Mammary microvascular endothelial cell (primary cell): ENCODE measurements at places on chromosomes 1 and 21. TPM values are rescaled to one million over a fixed set of nuclear protein-coding genes. Genes with fewer than 3 reads are reported as not detected.

The ESPN gene
- total RNA-seq: 0.67 and 1.1 TPM in 2 replicates

The ANKRD35 gene
- total RNA-seq: 1.0 and 1.3 TPM in 2 replicates

The INTS11 gene
- total RNA-seq: 83.0 and 98.9 TPM in 2 replicates

The PADI2 gene
- total RNA-seq: 0.05 and 0.13 TPM in 2 replicates

The SHISA4 gene
- total RNA-seq: 22.5 and 24.9 TPM in 2 replicates

The PCAT6 gene
- not detected in 2 replicates for total RNA-seq

The AMY2A gene
- not detected in 2 replicates for total RNA-seq

The SLC5A9 gene
- not detected in 2 replicates for total RNA-seq

The APCS gene
- total RNA-seq: not detected in 2 replicates

The RASAL2 gene
- 12.3 and 15.3 TPM in 2 replicates for total RNA-seq

The KRTAP19-1 gene
- total RNA-seq: not detected in 2 replicates

The CDC42BPA gene
- total RNA-seq: 35.7 and 38.4 TPM in 2 replicates

The OR2M4 gene
- not detected in 2 replicates for total RNA-seq

The ARHGEF11 gene
- 12.2 and 14.2 TPM in 2 replicates for total RNA-seq

The CACNA1E gene
- total RNA-seq: not detected in 2 replicates

The HAO2 gene
- not detected in 2 replicates for total RNA-seq

The SEC16B gene
- 1.1 and 1.4 TPM in 2 replicates for total RNA-seq

The LIPI gene
- total RNA-seq: not detected in 2 replicates

The FCER1A gene
- not detected in 2 replicates for total RNA-seq

The AIRE gene
- total RNA-seq: 0.15 TPM in 1 of 2 replicates, not detected in the other

The AP4B1 gene
- total RNA-seq: 17.0 and 18.2 TPM in 2 replicates

The NKAIN1 gene
- total RNA-seq: 0.47 TPM in 1 of 2 replicates, not detected in the other

The KANK4 gene
- not detected in 2 replicates for total RNA-seq

The SAMSN1 gene
- 0.33 and 0.59 TPM in 2 replicates for total RNA-seq

The RSPH1 gene
- total RNA-seq: not detected in 2 replicates

The PALMD gene
- total RNA-seq: 79.6 and 85.6 TPM in 2 replicates

The HEYL gene
- 0.05 and 0.07 TPM in 2 replicates for total RNA-seq

The C1QC gene
- total RNA-seq: not detected in 2 replicates

The LCE1B gene
- total RNA-seq: not detected in 2 replicates

The RPE65 gene
- not detected in 2 replicates for total RNA-seq

The LRRC7 gene
- 0.07 and 0.10 TPM in 2 replicates for total RNA-seq

The MATN1 gene
- total RNA-seq: not detected in 2 replicates

The USH2A gene
- not detected in 2 replicates for total RNA-seq

The SLC16A4 gene
- total RNA-seq: 0.20 and 1.5 TPM in 2 replicates

The RAB25 gene
- not detected in 2 replicates for total RNA-seq
